Large intestine (tissue), 12 donors: ENCODE measurements at places on chromosomes 1 and 21. TPM values are rescaled to one million over a fixed set of nuclear protein-coding genes. Genes with fewer than 3 reads are reported as not detected.

- DNase-seq, result no peak
These were observed 11.7 kb downstream of the LAX1 start for GRCh38 chr1:203776636-203777035.

- no peak for DNase-seq
These were observed 57.1 kb downstream of the ADCY10 start for GRCh38 chr1:167856711-167857418.

GRCh38 chr1:43044572-43045361, 86.1 kb upstream of the SLC2A1 start:
- DNase-seq, result no peak

- no peak for DNase-seq
These were observed 582 bp upstream of the KCNAB2 start for GRCh38 chr1:6045110-6045502.

DNA sequence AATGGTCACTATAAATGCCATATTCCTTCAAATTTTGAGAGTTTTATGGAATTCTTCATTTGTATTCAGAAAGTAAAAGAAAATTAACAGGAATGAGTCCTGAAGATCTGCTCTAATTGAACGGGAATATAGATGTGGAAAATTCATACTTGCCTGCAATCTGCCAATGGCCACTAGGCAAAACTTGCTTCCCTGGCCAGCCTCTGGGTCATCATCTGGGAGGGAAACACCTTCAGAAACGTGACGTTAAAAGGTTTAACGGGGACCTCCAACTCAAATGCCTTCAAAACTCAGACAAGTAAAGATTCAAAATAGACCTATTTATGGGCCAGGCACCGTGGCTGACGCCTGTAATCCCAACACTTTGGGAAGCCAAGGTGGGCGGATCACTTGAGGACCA, 21.7 kb upstream of the CTSK start:
- DNase-seq, result no peak

DNA sequence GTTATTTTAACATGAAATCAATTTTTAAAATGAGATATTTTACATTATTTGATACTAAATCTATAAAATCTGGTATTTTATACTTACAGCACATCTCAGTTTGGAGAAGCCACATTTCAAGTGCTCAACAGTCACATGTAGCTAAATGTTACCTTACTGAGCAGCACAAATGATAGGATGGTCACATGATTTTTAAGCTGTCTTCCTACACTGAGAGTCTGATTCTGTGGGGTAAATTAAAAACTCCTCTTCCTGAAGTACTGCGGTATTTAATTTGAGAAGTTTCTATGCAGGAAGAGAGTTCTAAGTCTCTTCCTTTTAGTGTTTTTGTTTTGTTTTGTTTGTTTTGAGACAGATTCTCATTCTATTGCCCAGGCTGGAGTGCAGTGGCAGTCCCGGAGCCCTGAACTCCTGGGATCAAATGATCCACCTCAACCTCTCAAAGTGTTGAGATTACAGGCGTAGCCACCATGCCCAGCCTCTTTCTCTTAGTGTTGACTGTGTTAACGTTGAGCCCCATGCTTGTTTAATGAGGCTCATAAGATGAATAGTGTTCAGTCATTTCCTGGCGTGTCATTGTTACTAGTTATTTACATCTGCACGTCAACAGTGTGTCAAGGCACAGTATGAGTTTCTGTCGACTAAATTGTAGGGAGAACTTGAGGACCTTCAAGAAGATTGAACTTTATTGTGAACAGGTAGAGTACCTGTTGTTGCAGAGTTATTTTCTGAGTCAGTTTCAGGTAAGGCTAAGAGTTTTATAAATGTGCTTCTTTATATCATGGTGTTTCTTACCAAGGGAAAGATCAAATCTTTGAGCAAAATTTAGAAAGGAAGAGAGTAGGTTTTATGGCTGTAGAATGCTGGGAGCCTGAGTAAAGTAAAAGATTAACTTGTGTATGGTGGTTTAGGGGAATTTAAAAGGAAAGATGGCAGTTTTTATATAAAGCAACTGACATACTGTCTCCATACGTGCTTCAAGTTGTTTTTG, 3.3 kb downstream of the CNST start:
- peak; percentile 34 for DNase-seq

DNA sequence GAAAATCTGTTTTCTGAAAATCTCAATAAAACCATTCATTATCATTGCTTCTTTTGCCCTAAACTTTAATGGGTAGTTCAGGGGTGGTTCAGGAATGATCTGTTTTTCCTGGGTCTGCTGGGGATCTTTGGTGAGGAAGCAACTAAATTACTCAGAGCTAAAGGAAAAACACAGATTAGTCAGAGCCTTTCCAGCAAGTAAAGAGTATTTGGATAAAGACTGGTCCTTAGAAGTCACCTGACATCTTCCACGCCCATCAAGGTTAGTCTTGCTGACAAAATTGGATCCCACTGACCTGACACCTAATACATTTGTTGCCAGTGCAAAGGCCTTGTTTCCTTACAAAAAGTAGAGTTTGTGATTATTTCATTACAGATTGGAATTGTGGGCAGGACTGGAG, 24.2 kb downstream of the HSPA13 start:
- no peak for DNase-seq

- DNase-seq, result no peak
These were observed 261.6 kb downstream of the TPR start for GRCh38 chr1:186113461-186113860.

DNA sequence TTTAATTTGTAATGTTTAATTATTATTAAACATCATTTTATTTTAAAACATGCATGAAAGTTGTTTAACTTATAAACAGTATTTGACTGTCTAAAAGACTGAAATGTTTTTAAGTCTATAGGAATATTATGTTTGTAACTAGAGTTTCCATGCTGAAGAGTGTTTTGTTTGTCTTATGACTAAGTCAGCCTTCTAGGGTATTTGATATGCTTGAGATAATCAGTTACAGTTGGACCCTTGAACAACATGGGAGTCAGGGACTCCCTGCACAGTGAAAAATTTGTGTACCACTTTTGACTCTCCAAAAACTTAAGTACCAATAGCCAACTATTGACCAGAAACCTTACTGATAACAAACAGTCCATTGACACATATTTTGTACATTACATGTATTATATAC, 45.5 kb upstream of the KANK4 start:
- no peak for DNase-seq

DNA sequence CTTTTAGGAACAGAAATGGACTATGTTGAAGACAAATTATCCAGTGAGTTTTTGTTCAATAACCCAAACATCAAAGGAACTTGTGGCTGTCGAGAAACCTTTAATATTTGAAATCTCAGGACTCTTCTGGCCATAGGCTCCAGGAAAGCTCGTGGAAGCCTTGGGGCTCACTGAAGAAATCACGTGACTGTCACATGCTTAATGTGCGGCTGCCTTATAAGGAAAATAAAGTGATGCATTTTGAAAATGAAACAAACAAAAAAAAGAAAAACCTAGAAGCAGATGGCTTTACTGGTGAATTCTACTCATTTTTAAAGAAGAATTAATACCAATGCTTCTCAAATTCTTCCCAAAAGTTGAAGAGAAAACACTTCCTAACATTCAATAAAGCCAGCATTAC, 228.4 kb upstream of the RAB4A start:
- no peak for DNase-seq

GRCh38 chr1:3730543-3731247, 21.6 kb upstream of the CCDC27 start:
- no peak for DNase-seq

DNA sequence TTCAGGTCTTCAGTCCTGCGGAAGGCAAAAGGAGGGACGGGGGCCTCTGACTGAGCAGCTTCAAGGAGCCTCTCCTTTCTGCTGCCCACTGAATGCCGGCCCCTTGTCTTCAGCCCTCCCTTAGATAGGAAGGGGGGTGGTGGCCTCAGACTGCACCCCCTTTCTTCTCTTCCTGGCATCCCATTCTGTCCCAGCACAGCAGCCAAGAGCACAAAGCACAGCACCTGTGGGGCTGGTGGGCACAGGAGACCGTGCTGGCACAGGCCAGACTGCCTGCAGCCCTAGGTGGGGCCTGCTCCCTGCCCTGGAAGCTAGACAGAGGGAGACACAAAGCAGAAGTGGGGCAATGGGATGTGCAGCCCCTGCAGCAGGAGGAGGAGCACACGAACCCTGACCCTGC, 1.7 kb upstream of the PAQR6 start:
- DNase-seq, result no peak

DNA sequence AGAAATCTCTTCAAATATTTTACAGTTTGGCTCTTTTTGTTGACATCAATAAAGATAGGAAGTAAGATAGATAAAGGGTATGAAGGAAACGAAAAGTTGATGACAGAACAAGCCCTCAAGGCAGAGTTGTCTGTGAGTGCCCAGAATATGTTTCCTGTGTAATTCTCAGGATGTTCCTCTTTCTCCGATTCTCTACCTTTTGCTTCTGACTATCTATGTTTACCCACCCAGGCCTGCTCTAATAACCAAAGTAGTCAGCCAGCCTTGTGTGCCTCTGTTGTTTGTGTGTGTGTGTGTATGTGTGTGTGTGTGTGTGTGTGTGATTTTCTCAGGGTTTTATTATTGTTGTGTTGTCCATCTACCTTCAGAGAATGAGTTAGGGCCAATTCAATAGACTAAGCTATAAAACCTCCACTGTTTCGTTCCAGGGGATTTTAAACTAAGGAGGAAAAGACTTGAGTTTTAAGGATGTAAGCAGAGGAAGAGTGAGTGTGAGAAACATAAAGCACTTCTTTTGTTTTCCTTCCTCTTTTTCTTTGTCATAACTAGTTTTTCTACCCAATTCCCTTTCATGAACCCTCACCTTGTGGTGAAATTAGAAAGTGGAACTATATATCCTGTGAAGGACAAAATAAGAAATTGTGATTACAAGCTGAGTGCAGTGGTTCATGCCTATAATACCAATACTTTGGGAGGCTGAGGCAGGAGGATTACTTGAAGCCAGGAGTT, 627.4 kb upstream of the NR5A2 start:
- no peak for DNase-seq

Gene UMODL1
- polyA plus RNA-seq, result 0.67 TPM

Gene RBP7
- polyA plus RNA-seq, result 3.3 TPM

Gene APCS
- polyA plus RNA-seq, result 0.06 TPM

Gene KCNE2
- polyA plus RNA-seq, result 0.37 TPM

Gene LRRC7
- 5.1 TPM for polyA plus RNA-seq

Gene WNT3A
- not detected for polyA plus RNA-seq
